T-helper 2 cell (primary cell): ENCODE measurements at places on chromosomes 4 and X.

- no peak for DNase-seq
Observed at GRCh38 chr4:147381749-147382148, 99.1 kb upstream of the EDNRA start.

DNA sequence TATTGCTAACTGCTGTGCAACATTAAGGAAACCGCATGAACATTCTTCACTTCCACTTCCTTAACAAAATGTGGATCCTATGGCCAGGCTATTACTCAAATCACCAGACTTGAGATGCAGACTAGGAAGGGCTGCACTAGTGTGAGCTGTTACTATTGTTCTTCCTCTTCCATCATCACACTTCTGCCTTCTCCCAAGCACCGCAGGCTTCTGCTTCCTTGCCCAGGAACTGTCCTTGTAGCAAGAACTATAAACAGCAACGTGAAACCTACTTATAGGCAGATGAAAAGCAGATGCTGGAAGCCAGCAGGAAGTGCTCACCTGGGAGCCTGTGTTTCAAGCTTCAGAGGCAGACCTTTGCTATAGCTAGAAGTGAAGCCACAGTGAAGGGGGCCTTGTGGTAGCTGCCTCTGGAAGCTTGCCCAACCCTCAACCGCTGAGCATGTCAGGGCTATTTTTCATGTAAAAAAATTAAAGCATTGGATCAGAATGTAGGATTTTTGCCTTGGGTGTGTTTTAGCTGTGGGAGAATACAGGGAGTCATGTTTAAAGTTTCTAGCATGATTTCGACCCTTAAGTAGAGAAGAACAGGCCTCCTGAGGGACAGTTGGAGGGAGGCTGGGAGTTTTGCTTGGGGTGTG lies 43.9 kb downstream of the CLNK start:
- no peak for DNase-seq

DNA sequence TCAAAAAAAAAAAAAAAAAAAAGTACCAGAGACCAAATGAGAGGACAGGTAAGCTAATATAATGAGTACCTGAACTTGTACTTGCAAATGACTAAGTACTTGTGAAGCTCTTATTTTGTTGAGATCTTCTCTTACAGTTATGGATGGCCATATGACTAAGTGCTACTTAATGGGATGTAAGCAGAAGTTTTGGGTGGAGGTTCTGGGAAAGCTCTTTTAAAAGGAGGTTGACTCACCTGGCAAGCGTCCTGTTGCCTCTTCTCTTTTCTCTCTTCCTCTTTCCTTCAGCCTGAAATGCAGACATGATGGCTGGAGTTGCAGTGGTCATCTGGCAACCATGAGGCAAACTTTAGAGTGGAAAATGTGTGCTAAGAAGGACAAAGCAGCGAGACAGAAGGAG lies 36.9 kb upstream of the MED14 start:
- DNase-seq: no peak

GRCh38 chr4:148305751-148306150 lies 136.5 kb downstream of the NR3C2 start:
- DNase-seq: no peak

DNA sequence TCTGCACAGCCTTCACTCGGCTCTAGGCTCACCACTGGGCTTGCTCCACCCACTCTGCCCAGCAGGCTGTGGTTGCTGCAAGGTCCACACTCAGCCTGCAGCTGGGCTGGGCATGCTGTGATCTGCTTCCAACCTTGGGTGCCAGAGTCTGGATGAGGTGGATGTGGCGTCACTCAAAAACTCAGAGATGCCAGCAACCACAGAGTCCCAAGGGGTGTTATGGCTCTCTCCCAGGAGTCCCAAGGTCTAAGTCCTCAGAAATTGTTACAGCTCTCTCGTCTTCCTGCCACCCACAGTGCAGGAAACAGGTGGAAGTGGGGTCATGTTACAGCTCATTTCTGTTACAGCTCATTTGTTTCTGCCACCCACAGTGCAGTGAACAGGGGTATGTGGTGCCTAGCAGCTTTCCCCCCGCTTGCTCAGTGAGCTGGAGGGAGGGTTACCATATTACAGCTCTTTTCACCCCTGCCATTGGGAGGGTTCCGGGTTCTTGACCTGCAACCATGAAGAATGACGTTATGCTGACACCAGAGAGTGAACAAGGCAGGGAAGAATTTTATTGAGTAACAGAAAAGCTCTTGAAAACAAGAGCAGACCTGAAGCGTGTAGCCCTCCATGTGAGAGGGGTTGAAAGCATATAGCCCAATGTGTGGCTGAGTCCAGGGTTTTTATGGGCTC lies 893.9 kb downstream of the PCDH7 start:
- DNase-seq: no peak

DNA sequence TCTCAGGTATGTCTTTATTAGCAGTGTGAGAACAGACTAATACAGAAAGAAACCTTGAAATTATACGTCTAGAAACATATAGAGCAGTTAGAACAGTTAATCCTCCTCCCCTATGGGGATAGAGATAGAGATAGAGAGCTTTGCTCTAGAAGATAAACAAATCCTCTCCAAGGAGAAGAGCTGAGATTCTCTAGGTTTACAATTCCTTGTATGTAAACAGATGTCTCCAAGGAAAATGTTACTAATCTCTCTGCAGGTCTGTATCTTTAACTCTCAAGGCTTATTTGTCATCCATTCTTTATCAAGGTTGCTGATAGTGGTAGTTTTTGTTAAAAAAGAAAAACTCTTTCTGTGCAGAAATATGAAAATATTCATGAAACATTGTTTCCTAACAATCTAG lies 282.1 kb upstream of the GIMD1 start:
- DNase-seq: no peak

DNA sequence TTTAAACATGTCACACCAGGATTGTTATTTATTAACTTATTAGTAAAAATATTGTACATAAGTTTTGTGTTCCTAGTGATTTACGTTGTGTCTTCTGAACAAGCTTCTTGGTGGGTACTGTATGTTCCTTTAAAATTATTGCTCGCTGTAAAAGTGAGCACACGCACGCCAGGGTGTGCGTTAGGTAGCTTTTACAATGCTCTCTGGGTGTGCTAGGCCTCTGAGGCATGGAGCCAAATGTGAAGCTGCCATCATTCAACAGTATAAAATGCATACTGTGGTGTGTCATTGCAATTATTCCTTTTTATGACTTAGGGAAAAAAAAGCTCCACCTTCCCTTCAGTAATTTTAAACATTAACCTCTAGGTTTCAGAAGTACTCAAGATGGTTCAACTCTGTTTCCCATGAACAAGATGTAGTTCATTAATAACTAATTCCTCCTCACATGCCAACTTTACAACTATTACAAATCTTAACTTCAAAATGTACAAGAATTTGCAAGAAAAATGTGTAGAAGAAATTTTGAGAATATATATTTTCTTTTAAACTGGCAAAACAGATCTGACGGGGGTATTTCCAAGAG lies 42.4 kb downstream of the ATOH1 start:
- DNase-seq: no peak

GRCh38 chr4:48602763-48603162 lies 112.7 kb downstream of the ZAR1 start:
- DNase-seq: no peak

GRCh38 chr4:128068918-128069317 lies 7.8 kb downstream of the LARP1B start:
- no peak for DNase-seq

DNA sequence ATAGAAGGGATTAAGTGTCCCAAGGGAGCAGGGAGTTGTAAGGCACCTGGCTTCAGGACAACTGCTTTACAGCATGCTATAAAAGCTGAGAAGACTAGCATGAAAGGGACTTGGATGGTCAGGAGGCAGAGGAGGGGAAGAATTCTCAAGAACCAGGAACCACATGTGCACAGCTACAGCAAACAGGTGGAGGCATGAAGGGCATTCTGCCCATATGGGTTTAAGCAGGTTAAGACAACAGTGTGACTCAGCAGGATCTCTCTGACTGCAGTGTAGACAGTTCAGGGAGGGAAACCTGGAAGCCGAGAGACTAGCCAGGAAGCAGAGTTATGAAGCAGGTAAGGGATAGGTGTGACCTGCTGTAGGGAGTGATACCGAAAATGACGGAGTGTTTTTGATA lies 117.0 kb downstream of the DHRSX start:
- DNase-seq: no peak

- DNase-seq: no peak
Observed at GRCh38 chr4:150982557-150983233, 32.4 kb downstream of the LRBA start.

- no peak for DNase-seq
Observed at GRCh38 chr4:21757248-21757647, 191.3 kb downstream of the KCNIP4 start.

- no peak for DNase-seq
Observed at GRCh38 chr4:77413766-77414165, 191.9 kb upstream of the CXCL13 start.

- DNase-seq: no peak
Observed at GRCh38 chr4:5524446-5525299, 183.7 kb downstream of the EVC2 start.

- no peak for DNase-seq
Observed at GRCh38 chr4:140000232-140000631, 153.8 kb downstream of the MAML3 start.

- no peak for DNase-seq
Observed at GRCh38 chrX:3295731-3296130, 50.7 kb downstream of the MXRA5 start.

GRCh38 chr4:11397146-11397545 lies 31.5 kb downstream of the HS3ST1 start:
- no peak for DNase-seq

DNA sequence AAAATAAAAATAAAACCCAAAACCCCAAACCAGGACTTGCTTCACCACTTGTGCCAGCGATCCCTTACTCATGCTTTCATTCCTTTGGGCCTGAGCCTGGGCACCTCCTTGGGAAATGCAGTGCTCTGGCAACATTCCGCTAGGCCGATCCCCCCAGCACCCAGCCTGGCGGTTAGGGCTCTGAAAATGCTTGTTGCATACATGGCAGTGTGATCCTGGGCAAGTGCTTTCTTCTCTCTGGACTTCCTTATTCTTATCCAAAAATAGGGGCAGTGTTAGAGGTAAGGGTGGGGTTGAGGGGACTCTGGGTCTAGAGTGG lies 4.6 kb downstream of the ZNF185 start:
- no peak for DNase-seq
